ENCODE measurements at places on chromosomes 6 and 20.

GRCh38 chr20:44908987-44909871 lies 631 bp upstream of the PABPC1L start:
- no peak for DNase-seq

GRCh38 chr6:169521825-169522224 lies 180.0 kb downstream of the WDR27 start:
- DNase-seq, result no peak

- no peak for DNase-seq
Observed at GRCh38 chr6:151239603-151240035, at the start of gene AKAP12. AKAP12 (plus strand) TSS chr6:151239967; CDS start chr6:151240563, 596 bp downstream.

DNA sequence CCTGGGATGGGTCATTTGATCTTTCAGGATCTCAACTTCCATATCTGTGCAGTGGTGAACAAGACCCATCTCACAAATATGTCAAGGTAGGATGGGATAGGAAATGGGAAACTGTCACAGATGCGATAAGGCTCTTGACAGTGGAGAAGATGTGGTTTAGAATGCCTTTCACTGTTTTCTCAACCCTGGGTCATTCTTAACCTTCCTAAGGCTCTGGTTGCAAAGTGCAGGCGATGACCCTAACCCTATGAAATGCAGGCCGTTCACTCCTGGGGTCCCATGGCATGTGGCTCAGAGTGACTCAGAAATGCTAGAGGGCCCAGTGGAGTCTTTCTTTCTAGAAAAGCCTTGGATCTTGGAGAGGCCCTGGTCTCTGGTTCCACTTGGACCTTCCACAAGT lies 61.7 kb downstream of the FOXA2 start:
- DNase-seq, result no peak

DNA sequence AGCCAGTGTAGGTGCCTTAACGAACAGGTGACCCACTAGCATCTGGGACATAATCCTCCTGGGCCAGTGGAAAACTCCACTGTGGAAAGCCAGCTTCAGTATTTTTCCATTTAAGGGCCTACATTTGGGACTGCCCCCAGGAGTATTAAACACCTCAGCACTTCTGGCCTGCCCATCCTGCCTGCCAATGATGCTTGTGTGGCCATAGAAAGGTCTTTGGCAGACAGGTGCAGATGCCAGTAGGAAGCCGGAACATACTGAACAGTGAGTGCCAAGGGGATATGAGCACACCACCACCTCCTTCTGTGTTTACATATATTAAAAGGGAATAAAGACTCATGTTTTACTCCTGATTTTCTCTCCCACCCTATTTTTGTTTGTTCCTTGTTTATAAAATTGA lies 19.9 kb downstream of the MCM8 start:
- DNase-seq, result no peak

DNA sequence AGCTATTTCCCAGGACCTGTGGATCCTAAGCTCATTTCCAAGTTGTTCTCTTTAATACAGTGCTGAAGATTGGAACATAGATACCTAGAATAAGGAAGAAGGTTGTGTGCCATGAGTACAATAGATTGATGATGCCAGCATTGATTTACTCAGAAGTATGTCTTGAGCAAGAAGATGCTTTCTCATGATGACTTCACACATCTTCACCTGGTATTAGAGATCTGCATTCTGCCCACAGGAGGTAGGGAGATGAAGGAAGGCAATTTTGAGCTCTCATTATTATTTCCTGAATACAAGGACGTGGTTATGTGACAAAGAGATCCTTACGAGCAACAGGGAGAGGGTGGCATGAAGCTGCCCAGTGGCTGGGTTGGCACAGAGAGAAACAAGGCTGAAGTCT lies 20.0 kb upstream of the ZNF165 start:
- DNase-seq, result no peak

DNA sequence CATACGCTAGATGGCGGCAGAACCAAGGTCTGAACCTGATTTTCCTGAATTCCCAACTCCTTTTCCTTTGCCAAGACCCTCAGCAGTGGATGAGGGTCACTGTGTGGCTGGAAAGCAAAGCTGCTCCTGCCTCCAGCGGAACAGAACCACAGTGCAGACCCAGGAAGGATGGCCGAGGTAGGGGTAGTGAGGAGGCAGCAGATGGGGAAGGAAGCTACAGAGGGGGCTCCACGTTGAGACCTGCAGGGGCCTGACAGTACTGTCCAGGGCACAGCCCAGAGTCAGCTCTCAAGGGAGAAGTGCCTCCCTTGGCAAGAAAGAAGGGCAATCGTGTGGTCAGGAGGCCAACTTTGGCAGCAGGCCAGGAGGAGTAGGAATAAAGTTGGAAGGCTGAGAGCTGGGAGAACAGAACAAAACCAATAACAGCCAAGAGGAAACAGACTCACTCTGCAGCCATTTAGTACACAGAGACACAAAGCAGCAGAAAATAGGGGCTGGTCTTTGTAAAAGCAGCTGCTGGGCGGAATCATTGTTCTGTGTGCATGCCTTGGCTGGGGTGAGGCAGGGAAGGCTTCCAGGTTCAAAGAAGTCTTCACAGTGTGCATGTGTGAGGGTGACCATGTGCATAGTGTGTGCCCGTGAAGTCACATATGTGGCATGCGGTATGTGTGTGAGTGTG lies 3.1 kb downstream of the GABRR2 start:
- no peak for DNase-seq

DNA sequence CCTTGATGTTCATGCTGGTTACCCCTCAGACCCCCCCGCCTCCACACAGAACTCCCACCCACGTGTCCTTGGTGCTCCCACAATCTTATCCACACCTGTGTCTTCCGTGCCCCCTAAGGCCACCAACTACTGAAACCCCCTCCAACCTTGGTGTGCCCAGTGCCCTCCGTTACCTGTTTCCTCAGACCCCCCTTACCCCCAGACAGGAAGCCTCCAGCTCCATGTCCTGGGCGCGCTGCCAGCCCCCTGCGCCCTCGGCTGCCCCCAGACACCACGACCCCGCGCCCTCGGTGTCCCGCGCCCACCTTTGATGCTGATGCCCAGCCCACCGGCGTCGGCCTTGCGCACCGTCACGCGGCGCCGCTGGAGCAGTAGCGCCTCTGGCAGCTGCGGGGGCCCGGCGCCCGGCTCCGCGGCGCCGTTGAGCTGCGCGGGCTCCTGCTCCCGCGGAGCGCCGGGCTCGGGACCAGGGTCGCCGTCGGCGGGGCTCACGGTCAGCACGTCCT lies 504 bp downstream of the SNTA1 start:
- no peak for DNase-seq

DNA sequence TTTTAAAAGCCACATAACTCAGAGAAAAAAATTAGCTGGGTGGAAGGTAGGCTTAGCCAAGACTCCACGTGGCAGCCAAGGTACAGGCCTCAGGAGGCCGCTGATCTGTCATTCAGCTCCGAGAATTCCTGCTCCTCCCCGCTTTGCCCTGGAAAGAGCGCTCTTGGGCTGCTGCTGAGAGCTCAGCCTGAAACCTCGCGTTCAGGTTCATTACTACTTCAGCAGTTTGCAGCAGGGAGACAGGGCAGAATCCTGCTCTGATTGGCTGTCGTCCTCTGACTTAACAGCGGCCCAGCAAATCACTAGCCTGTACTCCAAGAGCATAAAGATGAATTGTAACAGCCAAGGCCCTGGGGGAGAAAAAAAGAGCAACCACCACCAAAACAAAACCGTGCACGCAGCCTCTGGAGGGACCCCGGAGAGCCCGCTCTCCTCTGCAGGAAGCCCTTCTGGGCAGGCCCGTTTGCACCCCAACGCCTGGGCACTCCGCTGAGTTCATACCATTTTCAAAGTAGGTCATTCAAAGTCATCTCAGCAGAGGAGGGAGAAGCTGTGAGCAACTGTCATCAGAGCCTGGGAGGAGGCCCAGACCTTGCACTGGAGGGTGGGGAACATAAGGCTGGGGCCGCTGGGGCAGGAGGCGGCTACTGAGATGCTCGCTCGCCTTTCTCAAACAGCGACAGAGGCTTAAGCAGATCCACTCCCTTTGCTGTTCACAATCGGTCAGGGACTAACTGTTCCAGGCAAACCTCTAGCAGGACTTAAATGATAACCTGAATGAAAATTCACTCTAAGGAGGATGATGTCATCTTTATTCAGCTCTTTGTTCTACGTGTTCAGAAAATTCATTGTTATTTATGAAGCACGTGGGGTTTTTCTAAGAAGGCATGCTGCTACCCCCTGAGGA lies 42.3 kb upstream of the ATXN1 start:
- no peak for DNase-seq

- no peak for DNase-seq
Observed at GRCh38 chr6:42222448-42222847, 4.8 kb upstream of the MRPS10 start.

DNA sequence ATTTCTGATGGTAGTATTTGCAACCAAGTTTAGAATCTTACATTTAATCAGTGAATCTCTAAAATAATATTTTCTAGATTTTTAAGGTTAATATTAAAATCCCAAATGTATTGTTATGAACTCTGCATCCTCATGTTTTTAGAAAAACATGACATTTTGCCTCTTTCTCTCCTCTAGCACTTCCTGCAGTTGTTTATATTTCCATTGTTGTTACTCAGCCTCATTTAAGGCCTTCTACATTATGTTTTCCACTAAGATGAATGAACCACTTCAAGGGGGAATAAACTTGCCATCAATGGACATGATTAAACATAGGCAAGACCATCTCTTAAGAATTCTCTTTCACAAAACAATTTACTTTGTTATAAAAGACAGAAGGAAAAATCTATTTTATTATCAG lies 333.5 kb upstream of the IRAK1BP1 start:
- no peak for DNase-seq

All from stimulated activated CD8-positive, alpha-beta memory T cell treated with anti-CD3 and anti-CD28 coated beads, Interleukin-12 subunit alpha, Interleukin-12 subunit beta, amount 100 ng/mL, for 4 hours (primary cell).